Occipital lobe (tissue), 3 donors: ENCODE measurements at places on chromosomes 3 and 15. TPM values are rescaled to one million over a fixed set of nuclear protein-coding genes. Genes with fewer than 3 reads are reported as not detected.
A peak's percentile ranks its signal among the peaks of the same experiment; 100 is the strongest.

DNA sequence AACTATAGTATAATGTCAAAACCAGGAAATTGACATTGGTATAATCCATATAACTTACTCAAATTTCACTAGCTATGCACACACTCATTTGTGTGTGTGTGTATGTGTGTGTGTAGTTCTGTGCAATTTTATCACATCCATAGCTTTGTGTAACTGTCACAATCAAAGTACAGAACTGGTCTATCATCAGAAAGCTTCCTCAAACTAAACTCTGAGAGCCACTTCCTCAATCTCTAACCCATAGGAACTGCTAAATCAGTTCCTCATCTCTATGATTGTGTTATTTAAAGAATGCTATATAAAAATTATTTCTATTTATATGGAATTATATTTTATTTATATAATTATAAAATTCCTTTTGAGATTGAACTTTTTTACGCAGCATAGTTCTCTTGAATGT, 18.1 kb downstream of the LNP1 start:
- no peak for DNase-seq

DNA sequence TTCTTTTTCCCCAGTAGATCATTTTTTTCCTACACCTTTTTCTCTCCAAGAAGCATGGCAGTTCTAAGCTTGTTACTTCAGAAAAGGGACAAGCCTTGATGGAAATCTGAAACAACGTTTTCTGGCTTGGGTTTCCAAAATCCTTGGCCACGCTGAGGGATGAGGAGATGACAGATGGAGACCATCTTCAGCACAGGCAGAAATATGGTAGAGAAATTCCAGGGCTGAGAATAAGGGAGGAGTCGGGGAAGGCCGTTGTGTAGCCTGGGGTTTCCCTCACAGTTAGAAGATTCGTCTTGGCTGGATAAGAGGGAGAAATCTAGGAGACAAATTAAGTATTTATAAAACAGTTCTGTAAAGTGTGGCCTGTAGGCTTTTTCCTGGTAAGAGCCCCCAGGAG, 33.9 kb upstream of the STT3B start:
- DNase-seq: no peak

GRCh38 chr15:59304807-59305206, 67.9 kb downstream of the MYO1E start:
- DNase-seq: no peak

DNA sequence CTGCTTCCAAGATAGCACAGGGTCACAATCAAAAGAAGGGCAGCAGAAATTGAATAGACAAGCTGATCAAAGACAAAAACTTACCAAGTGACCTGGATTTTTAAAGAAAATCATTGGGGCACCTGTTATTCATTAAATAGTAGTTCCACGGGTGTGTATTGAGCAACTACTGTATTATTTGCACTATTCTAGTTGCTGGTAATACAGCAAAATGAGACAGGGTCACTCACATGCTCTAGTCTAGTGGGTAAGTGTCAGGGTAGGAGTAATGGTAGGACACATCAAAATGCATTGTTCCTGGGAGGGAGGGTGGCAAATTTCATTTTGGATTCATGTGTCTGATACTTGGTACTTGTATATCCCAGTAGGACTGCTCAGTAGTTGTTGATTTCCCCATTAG, 127.9 kb downstream of the SQOR start:
- DNase-seq: no peak

DNA sequence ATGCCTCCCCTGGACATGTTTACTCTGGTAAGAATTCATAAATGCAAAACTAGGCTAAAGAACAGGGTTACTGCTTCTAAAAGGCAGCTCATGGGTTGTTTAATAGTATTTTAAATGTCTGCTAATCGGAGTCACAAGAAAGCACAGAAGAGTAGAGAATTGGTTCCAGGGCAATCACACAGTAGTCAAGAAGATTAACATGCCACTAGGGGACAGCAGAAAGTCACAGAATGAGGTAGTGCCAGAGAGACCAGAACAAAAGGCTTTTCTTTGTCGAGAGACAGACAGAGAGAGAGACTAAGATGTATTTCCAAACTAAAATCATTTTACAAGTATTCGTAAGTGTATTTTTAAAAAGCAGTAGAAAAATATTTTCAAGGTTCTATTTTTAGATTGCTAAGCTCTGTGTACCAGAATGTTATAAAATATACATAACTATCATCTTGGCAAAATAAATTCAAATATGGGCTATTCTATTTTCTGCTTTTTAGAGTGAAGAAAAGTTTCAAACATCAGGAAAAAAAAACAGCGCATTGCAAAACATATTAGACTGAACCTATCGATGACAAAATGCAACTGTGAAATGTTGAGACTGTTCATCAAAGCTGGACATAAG, 78.3 kb upstream of the CDIN1 start:
- peak; percentile 18 for DNase-seq

- no peak for DNase-seq
Observed at GRCh38 chr3:120793601-120794000, 51.1 kb downstream of the GTF2E1 start.

- no peak for DNase-seq
Observed at GRCh38 chr3:156449710-156450574, 105.0 kb downstream of the SSR3 start.

DNA sequence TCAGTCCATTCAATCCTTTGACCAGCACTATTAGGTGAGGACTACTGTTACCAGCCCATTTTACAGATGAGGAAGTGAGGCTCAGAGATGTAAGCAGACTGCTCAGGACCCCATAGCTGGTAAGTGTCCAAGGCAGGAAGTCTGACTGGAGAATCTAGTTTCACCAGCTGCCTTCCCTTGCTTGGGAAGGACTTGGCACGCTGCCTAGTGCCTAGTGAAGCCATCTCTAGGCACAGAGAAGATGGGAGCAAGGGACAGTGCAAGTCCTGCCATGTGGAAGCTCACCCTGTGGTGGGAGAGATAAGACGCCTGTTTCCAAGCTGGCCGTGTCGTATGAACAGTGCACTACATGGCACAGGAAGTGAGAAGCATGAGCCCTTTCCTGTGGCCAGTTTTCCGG, 111.8 kb upstream of the TMC3 start:
- no peak for DNase-seq

- no peak for DNase-seq
Observed at GRCh38 chr3:62249484-62249776, 123.9 kb downstream of the FEZF2 start.

DNA sequence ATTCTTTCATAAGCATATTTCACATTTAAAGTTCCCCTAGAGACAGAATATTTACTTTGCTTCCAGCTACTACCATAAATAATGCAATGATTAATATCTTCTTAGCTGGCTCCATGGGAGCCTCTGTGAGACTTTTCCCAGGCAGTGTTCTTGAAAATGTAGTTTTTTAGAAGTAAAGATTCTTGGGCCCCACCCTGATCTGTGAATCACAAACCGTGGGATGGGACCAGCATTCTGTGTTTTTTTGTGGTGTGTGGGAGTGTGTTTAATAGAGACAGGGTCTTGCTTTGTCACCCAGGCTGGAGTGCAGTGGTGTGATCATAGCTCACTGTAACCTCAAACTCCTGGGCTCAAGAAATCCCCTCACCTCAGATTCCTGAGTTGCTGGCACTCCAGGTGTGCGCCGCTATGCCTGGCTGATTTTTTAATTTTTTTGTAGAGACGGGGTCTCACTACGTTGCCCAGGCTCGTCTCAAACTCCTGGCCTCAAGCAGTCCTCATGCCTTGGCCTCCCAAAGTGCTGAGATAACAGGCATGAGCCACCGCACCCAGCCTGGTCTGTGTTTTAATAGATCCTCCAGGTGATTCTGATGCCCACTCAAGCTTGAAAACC, 83.0 kb downstream of the KLHL25 start:
- DNase-seq: no peak

GRCh38 chr15:58463815-58464650, 32.2 kb downstream of the LIPC start:
- DNase-seq: no peak

DNA sequence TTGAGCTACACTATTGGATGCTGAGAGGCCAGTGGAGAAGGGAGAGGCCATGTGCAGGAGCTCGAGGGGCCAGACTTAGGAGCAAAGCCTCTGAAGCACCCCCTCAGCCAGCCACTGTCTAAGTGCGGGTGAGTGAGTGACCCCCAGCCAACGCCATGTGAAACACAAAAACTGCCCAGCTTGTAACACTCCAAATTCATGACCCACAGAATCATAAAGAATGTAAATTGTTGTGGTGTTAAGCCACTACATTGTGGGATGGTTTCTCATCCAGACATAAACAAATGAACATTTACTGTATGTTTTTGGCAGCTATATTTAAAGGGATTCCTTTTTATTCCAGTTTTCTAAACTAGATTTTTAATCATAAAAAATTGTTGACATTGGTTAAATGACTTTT, 27.2 kb upstream of the TMEM158 start:
- no peak for DNase-seq

- no peak for DNase-seq
Observed at GRCh38 chr3:84943379-84943778, 15.4 kb upstream of the CADM2 start.

DNA sequence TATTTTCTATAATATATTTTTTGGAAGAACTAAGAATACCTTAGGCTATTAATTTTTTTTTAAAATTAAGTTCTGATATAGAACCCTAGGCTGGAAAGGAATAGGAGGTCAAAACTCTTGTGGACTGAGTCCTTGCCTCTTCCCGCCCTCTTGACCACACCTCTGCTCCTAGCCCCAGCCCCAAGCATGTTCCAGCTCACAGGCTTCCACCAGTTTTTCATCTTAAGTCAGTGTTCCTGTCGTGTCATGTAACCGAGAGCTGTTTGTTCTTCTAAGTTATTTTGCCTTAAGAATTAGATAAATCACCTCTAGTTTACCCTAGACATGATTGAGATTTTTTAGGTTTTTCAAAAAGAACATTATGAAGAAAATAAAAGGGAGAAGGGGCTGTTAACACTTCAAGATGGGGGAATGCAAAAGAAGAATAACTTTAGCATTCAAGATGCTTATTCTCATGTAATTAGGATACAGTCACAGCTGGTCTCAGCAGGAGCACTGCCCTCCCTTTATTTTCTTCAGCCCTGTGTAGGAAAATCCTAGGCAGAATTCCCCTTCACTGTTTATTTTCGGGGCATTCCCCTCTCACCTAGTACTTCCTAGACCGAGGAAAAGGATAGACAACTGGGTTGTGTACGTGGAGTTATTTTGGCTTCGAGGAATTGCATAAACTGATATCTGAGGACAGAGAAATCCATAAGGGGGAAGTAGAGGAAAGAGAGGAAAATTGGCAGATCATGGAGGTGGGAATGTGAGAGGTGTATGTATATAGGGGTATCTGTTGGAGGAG, 110.2 kb downstream of the CMSS1 start:
- DNase-seq: no peak

DNA sequence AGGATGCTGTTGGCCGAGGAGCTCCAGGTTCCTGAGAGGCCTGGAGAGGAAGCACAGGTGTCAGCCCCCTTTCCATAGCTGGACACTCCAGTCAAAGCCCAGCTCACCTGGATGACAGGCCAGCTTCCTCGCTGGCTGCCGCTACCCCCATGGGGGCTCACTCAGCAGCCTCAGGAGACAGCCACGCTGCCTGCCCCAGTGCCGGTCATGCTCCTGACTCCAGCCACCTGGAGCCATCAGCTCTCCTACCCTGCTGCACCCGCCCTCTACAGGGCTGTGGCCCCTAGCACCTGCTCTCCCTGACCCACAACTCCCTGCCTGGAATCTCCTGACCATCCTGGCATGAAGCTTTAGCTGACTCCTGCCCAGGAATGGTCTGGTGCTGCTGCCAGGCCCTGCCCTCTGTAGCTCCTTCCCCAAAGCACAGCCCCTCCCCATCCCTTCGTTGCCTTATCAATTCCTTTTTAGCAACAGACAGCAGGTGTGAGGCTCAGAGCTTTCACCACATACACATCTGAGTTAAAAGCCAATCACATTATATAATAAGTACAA, 94.2 kb downstream of the NUP210 start:
- DNase-seq: no peak

- DNase-seq: no peak
Observed at GRCh38 chr3:8490079-8490552, 11.5 kb upstream of the LMCD1 start.

DNA sequence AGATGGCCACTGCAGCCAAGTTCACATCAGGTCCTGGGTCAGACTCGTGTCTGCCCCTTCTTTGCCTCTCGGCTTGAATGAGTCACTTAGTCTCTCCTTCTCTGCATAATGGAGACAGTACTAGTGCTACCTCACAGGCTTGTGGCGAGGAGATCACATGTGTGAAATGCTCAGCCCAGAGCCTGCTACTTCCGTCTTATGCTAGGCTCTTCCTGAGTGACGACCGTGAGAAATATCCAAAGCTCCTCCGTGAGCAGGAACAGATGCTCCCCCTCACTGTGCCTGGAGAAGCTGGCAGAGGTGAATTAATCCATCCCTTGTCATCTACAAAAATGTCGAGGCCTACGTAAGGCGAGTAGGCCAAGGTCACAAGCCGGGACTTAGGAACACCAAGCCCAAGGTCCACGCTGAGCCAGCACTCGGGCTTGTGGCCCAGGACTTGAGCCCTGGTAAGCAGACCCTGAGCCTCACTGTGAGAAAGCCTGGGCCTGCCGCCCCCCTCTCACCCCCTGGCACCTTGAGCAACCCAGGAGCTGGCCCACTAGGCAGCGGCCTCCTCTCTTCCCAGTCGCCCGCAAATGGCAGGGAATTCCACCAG, 17.9 kb downstream of the PAK6 start:
- no peak for DNase-seq

DNA sequence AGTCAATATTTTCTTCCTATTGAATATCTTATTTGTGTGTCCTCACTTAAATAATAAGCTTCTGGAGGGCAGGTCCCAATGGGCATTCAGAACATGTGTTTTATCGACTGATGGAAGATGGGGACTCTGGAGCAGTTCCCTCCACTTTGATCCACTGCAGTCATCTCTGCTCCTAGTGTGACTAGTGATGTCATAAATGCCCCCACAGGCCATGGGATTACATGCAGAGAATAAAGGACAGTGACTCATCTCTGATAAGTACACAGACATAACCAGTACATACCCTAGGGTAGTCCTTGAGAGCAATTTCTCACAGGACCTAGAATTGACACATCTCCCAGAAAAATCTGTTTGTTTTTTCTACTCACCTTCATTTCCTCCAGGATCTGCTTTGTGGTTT, 49.4 kb upstream of the FMN1 start:
- DNase-seq: no peak

DNA sequence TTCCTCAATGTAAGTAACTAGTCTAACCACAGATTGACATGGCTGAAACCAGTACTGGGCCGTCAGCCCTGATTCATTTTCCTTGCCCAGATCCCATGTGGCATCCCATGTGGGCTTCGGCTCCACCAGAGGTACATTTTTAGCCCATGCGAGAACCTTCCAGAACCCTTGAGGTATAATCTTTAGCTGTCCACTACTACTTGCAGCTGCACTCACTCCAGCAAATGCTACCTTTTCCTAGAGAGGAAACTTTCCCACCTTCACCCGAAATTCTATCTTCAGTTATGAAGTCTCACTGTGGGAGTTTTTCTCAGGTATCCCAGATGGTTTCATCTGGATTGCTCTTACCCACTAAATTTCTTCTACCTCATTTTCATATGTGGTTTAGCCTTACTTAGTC, 907.2 kb downstream of the ROBO1 start:
- no peak for DNase-seq

The GOLGA6L7 gene
- total RNA-seq: not detected

The GNAT1 gene
- total RNA-seq: not detected

The CELF6 gene
- 6.7 TPM for total RNA-seq

The CHAC1 gene
- 4.2 TPM for total RNA-seq

The USP8 gene
- total RNA-seq: 30.3 TPM

The CLDN16 gene
- under 0.01 TPM for total RNA-seq

The U2SURP gene
- total RNA-seq: 160 TPM

The CFAP100 gene
- total RNA-seq: 2.0 TPM

The FGF12 gene
- 187 TPM for total RNA-seq

The NMNAT3 gene
- total RNA-seq: 2.3 TPM

The LRRC31 gene
- not detected for total RNA-seq

The RAB6B gene
- 52.6 TPM for total RNA-seq
